ENCODE measurements at places on chromosomes 12 and 14. TPM values are rescaled to one million over a fixed set of nuclear protein-coding genes. Genes with fewer than 3 reads are reported as not detected.

- no peak for DNase-seq
These were observed 11.4 kb downstream of the CABP1 start for GRCh38 chr12:120651821-120652220.

Gene GRIP1
- 0.34 TPM for total RNA-seq

DNA sequence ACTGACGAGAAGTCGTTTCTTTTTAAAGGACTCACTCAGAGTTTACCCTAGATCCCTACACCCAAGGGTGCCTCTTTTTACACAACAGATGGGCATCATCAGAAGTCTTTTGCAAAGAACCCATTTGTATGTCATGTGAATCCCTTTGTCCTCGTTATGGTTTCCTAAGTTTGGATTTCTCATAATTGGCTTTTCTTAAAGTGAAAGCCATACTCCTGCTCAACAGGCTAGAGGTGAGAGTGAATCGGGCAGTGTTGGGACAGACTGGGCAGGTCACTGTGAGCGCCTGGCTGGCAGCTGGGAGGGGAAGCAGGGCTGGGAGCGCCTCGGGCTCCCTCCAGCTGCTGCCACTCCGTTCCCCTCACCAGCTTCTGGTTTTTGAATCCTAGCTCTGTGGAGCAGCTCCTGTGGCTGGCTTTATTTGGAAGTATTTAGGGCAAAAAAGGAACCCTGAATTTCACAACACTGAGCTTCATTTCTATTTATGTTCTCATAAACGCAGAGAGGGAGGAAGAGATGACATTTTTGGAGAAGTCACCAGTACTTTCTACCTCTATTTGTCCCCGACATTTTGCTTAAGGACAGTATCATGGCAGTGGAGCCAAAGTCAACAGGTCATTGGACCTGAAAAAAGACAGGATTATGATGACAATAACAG, 63.8 kb upstream of the ACTN1 start:
- DNase-seq, result no peak

Gene LRP1
- total RNA-seq, result 6.1 TPM

DNA sequence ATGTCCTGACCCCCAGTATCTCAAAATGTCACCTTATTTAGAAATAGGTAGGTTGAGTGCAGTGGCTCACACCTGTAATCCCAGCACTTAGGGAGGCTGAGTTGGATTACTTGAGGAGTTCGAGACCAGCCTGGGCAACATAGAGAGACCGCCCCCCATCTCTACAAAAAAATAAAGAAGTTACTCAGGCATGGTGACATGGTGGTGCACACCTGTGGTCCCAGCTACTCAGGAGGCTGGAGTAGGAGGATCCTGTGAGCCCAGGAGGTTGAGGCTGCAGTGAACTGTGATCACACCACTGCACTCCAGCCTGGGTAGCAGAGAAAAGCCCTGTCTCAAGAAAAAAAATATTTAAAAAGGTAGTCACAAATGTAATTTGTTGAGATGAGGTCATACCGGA, 27.9 kb upstream of the RBM19 start:
- DNase-seq, result no peak

Gene GPR68
- 23.0 TPM for total RNA-seq

GRCh38 chr12:24852420-24852819, 96.5 kb downstream of the BCAT1 start:
- DNase-seq, result no peak

GRCh38 chr14:65731933-65732506, 319.5 kb downstream of the FUT8 start:
- no peak for DNase-seq

Gene P2RX2
- total RNA-seq, result not detected

DNA sequence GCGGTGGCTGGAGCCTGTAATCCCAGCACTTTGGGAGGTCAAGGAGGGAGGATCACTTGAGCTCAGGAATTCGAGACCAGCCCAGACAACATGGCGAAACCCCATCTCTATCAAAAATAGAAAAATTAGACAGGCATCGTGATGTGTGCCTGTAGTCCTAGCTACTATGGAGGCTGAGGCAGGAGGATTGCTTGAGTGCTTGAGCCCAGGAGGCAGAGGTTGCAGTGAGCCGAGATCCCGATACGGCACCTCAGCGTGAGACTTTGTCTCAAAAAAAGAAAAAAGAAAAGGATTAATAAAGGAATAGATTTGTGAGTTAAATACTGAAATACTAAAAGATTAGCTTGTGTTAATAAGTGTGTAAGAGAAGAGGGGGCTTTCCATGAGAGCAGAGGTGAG, 29.4 kb downstream of the RPGRIP1 start:
- no peak for DNase-seq

DNA sequence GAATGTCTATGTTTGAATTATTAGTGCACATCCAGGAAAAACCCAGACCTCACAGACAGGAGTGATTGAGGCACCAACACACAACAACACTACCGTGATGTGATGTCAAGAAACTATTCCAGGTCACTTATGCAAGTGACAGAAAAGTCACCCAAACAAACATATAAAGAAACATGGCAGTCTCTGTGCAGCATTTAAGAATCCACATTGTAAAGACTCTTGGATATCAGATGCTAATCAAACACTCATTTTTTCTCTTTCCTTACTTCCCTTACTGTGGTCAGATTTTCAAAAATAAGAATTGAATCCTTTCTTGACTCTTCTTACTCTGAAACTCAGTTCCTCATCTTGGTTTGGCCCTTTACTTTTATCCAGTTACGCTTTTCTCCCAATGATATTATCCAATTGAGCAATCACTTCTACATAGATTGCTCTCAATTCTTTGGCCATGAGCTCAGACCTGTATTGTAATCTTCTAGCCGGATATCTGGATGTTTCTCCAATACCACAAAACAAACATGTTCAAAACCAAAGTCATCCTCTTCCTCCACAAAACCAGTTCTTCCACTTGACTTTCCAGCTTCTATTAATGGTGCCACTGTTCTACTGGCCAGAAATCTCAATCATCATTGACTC, 115.4 kb downstream of the DUSP6 start:
- DNase-seq, result no peak

DNA sequence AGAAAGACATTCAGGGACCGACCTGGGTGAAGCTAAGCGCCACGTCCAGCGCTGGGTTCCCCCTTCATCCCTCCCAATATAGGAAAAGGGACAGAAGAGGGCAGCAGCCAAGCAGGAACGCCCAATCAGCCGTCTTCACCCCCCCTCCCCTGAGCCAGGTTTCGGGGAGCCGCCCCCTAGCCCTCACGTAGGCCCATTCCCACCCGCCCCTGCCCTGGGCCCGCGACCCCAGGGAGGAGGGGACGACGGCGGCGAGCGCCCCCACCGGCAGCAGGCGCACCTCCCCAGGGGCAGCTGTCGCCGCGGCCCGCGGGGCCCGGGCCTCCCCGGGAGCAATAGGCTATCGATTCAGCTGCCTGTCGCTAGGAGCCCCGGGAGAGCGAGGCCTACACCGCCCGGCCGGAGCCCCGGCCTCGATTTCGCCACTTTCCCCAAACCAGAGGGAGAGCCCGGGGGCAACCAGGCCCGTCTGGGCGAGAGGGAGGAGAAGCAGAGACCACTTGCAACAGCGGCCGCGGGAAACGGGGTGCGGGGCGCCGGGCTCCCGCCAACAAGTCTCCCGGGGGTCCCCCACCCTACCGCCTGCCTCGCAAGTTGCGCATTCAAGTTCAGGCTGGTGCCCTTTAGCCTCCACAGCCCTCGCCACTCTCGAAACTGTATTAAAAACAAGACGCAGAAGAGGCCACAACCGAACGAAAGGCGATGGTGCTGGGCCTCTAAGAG, 1.3 kb downstream of the DCAF5 start:
- peak; percentile 83 for DNase-seq

GRCh38 chr12:108838194-108839017, 19.0 kb downstream of the SSH1 start:
- peak; percentile 77 for DNase-seq

All from activated naive CD8-positive, alpha-beta T cell treated with anti-CD3 and anti-CD28 coated beads, Interleukin-2, amount 10 ng/mL, durations not matched to agents 7 days and 5 days (primary cell).